Left ventricle myocardium inferior (tissue), 1 donor: ENCODE measurements at places on chromosomes 12 and 14.

GRCh38 chr12:100068305-100068704, 74.4 kb downstream of the BLTP3B start:
- DNase-seq, result no peak
- H3K36me3 ChIP-seq, result peaks cover 71% of the 10 kb centered on the region
- no peaks in the 10 kb centered on the region for H3K27me3 ChIP-seq
- no peak overlapping the region for H3K27ac ChIP-seq
- no peak overlapping the region for H3K4me3 ChIP-seq

DNA sequence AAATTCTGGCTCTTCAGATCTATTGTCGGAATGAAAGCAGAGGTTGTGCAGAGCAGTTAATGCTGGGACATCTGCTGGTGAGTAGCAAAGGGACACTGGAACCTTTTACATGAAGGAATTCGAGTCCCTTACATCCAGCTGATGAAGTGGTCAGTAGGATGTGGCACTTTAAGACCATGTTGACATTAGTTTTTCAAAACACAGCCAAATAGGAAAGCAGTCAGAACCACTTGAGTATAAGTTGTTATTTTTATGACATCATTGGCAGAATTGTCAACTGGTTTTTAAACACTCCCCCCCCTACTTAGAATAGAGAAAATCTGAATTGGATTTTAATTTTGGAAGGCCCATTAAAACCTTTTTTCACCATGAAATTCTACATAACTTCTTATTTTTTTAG, 46.8 kb upstream of the AMN start:
- no peak overlapping the region for H3K4me3 ChIP-seq
- H3K27me3 ChIP-seq, result no peaks in the 10 kb centered on the region
- peaks cover 15% of the 10 kb centered on the region for H3K4me1 ChIP-seq
- H3K27ac ChIP-seq, result no peak overlapping the region
- no peak for DNase-seq

GRCh38 chr14:34680806-34681479, 33.5 kb downstream of the CFL2 start:
- no peak for DNase-seq
- H3K27ac ChIP-seq, result no peak overlapping the region
- no peaks in the 10 kb centered on the region for H3K4me1 ChIP-seq
- no peaks in the 10 kb centered on the region for H3K36me3 ChIP-seq
- H3K4me3 ChIP-seq, result no peak overlapping the region

- peaks cover 3% of the 10 kb centered on the region for H3K27me3 ChIP-seq
- no peak for DNase-seq
- no peaks in the 10 kb centered on the region for H3K36me3 ChIP-seq
- H3K4me1 ChIP-seq, result no peaks in the 10 kb centered on the region
These were observed 405.6 kb downstream of the GLT1D1 start for GRCh38 chr12:129258781-129259318.

GRCh38 chr12:98185606-98186005, 329.8 kb upstream of the TMPO start:
- no peak overlapping the region for H3K27ac ChIP-seq
- DNase-seq, result no peak
- no peaks in the 10 kb centered on the region for H3K36me3 ChIP-seq
- H3K4me3 ChIP-seq, result no peak overlapping the region
- no peaks in the 10 kb centered on the region for H3K4me1 ChIP-seq
- no peaks in the 10 kb centered on the region for H3K27me3 ChIP-seq
